ENCODE measurements at places on chromosomes 5 and 9. TPM values are rescaled to one million over a fixed set of nuclear protein-coding genes. Genes with fewer than 3 reads are reported as not detected.

Gene FABP6
- not detected for polyA plus RNA-seq

Gene DDX4
- not detected for polyA plus RNA-seq

Gene PAX5
- polyA plus RNA-seq = 0.17 TPM

Gene PRSS3
- 1.2 TPM for polyA plus RNA-seq

Gene ZNF454
- polyA plus RNA-seq = 7.3 TPM

Gene TAS2R1
- 0.30 TPM for polyA plus RNA-seq

GRCh38 chr5:110681109-110681508 lies 45.4 kb downstream of the TMEM232 start:
- no peak for DNase-seq

DNA sequence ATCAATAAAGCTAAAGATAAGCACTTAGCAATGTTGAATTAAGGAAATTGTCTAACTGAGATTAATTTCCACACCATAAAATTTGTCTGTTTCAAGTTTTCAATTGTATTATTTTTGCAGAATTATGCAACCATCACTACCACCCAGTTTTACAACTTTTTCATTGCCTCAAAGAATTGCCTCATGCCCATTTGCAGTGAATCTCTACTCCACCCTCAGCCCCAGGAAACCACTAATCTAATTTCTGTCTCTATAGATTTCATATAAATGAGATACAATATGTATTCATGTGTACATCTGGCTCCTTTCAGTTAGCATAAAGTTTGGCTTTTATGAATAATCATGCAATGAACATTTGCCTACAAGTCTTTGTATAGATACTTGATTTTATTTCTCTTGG lies 72.9 kb downstream of the PTCD2 start:
- DNase-seq = no peak

DNA sequence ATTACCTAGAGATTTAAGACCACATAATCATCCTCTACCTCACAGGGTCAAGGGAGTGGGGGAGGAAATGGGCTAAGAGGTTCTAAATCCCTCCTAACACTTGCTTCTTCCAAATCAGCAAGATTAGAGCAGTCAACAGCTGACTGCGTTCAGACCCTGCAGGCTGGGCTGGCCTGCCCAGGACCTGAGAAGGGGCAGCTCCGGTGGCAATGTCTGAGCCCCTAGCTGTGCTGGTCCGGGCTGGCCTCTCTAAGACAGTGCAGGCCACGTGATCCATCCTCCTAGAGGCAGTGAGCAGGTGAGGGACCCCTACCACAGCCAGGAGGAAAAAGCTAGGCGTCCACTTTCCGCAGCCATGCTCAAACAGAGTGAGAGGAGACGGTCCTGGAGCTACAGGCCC lies at the start of gene KCNV2:
Gene KCNV2 (plus strand): TSS at position 126 of the 400 bp plus-strand sequence. CDS start 230 bp downstream, at position 356.
- no peak for DNase-seq

GRCh38 chr5:122815218-122815767 lies 30.1 kb upstream of the SNX24 start:
- DNase-seq = no peak

Data from renal cortex interstitium (tissue), 15 donors.